ENCODE measurements at places on chromosomes 5 and 9. TPM values are rescaled to one million over a fixed set of nuclear protein-coding genes. Genes with fewer than 3 reads are reported as not detected.

Gene SH3GL2
- total RNA-seq: 0.09 TPM

Gene SV2C
- not detected for total RNA-seq

Gene PITX1
- 32.5 TPM for total RNA-seq

Gene TNFSF8
- total RNA-seq: not detected

Gene IFNB1
- 0.15 TPM for total RNA-seq

Gene ATG12
- 48.7 TPM for total RNA-seq

Gene NUTM2G
- not detected for total RNA-seq

Gene PCDHA4
- 1.5 TPM for total RNA-seq

Gene TBCA
- total RNA-seq: 316 TPM

Gene SH3RF2
- 3.4 TPM for total RNA-seq

Gene OTULINL
- 6.1 TPM for total RNA-seq

Gene PCDHGA2
- total RNA-seq: 0.62 TPM

Gene EIF4E1B
- total RNA-seq: not detected

Gene MSMP
- total RNA-seq: 0.48 TPM

Gene OR1J2
- total RNA-seq: not detected

Gene ADRA1B
- total RNA-seq: 19.1 TPM

Gene TRPM6
- 1.3 TPM for total RNA-seq

Gene INSL4
- 17.0 TPM for total RNA-seq

Gene GPR150
- 0.18 TPM for total RNA-seq

Gene EQTN
- total RNA-seq: not detected

Gene MLLT3
- total RNA-seq: 12.8 TPM

Gene RAB3C
- not detected for total RNA-seq

Gene HK3
- total RNA-seq: 0.03 TPM

Gene TUBB4B
- total RNA-seq: 807 TPM

Gene POU4F3
- total RNA-seq: 0.14 TPM

Gene CCL28
- total RNA-seq: 0.18 TPM

Gene SLC45A2
- total RNA-seq: 0.05 TPM
